CD4-positive, alpha-beta T cell treated with Interleukin-6 at 100 ng/mL for 8 hours (primary cell): ENCODE measurements at places on chromosomes 4 and X.

- no peak for DNase-seq
Measured at GRCh38 chrX:35711281-35711680, 86.9 kb upstream of the MAGEB16 start.

- no peak for DNase-seq
Measured at GRCh38 chr4:77930154-77930639, 67.6 kb downstream of the MRPL1 start.

- DNase-seq = no peak
Measured at GRCh38 chrX:129845616-129846190, 2.0 kb upstream of the ZDHHC9 start.

- DNase-seq = peak; percentile 6
Measured at GRCh38 chr4:148443512-148444295, 1.5 kb upstream of the NR3C2 start.

DNA sequence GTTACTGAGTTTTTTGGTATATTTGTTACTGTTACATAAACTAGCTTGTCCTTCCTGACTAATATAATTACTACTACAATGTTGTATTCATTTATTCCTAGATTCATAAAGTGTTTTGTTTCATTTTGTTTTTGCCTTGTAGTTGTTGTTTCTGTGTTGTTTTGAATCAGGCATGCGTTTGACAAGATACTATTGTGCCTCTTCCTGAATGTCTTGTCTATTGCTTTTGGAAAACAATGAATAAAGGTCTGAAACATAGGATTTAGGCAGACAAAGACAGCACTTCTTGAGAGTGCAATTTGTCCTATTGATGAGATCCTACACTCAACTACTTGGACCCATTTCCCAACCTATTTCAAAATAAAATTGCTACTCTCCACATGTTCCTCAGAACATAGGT is 630.4 kb upstream of the BOD1L1 start:
- DNase-seq = no peak

DNA sequence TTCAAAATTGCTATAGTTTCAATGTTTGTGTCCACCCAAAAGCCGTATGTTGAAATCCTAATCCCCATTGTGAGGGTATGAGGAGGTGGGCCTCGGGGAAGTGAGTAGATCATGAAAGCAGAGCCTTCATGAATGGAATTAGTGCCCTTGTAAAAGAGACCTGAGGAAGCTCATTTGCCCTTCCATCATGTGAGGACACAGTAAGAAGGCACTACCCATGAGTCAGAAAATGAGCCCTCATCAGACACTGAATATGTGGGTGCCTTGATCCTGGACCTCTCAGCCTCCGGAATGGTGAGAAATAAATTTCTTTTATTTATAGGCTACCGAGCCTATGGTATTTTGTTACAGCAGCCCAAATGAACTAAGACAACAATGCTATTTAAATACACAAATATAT is 57.7 kb upstream of the EFHC2 start:
- DNase-seq = no peak

GRCh38 chr4:161931089-161931488 is 232.7 kb downstream of the FSTL5 start:
- DNase-seq = no peak

- DNase-seq = no peak
Measured at GRCh38 chrX:70129816-70130215, 3.4 kb upstream of the IGBP1 start.
